ENCODE measurements at places on chromosomes 7 and 10. TPM values are rescaled to one million over a fixed set of nuclear protein-coding genes. Genes with fewer than 3 reads are reported as not detected.

The GIMAP5 gene
- total RNA-seq = 242 TPM

The TMEM120A gene
- total RNA-seq = 44.0 TPM

The PLEKHA1 gene
- 4.2 TPM for total RNA-seq

The SFMBT2 gene
- 52.0 TPM for total RNA-seq

The NKX1-2 gene
- total RNA-seq = not detected
